Stimulated activated CD8-positive, alpha-beta memory T cell treated with anti-CD3 and anti-CD28 coated beads, Interleukin-15, amount 100 ng/mL, for 48 hours (primary cell): ENCODE measurements at places on chromosomes 13 and 19.

DNA sequence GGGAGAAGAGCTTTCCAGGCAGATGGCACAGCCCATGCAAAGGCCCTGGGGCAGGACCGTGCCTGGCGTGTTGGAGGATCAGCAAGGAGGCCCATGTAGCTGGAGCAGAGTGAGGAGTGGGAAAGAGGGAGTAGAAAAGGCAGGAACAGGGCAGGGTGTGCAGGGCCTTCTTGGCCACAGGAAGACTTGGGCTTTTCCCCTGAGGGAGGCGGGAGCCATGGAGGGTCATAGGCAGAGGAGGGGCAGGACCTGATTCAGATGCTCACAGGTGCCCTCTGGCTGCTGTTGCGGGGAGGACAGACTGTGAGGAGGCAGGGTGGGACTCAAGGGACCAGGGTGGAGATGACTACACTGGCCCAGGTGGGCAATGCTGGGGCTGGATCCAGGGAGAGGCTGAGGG lies 13.8 kb upstream of the PTPRS start:
- no peak for DNase-seq

- no peak for DNase-seq
Observed at GRCh38 chr19:28949535-28949934, 263.4 kb downstream of the UQCRFS1 start.

DNA sequence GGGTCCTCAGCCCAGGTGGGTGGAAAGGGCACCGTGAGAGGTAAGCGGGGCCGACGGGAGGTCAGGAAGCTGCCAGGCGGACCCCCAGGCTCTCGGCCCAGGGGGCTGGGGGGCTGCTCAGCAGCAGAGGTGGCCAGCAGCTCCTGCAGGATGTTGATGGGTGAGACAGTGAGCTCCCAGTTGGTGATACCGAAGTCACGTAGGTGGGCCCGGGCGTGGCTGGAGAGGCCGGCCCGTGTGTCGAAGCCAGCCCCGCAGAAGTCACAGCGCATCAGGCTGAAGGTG lies 13.0 kb downstream of the WIZ start:
- DNase-seq, result no peak

DNA sequence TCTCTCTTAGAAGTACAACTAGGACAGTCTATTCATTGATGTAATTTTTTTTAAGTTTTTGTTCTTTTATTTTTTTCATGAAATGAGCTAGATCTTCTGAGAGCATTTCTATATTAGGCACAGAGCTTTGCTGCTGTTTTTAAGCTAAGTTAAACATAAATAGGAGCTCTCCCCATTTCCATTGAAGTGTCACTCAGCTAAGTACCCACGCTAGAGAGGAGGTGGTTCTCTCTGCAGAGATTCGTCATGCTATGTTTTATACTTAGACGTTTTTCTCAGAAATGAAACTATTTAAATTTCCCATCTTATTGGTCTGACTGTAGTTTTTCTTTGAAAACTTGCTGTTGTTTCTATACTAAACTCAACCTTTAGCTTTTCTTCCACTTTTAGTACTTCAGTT lies 271.5 kb downstream of the PCDH9 start:
- DNase-seq, result no peak

- DNase-seq, result no peak
Observed at GRCh38 chr19:11451871-11452619, 16.6 kb downstream of the PRKCSH start.

DNA sequence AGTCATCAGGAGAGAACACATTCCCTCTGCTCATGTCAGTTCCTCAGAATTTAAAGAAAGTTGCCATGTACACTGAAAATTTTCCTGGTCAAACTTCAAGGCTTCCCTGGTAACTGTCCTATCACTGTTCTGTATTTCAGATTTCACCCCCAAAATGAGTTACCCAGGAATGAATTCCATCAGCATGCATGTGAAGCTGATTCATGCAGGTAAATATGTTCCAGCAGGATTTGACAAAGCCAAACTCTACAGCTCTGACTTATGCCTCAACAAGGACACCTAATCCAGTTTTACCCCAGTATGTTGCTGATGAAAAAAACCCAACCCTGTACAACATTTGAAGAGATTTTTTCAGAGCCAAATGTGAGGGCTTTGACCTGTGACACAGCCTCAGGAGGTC lies 21.5 kb downstream of the LIG4 start:
- DNase-seq, result no peak

DNA sequence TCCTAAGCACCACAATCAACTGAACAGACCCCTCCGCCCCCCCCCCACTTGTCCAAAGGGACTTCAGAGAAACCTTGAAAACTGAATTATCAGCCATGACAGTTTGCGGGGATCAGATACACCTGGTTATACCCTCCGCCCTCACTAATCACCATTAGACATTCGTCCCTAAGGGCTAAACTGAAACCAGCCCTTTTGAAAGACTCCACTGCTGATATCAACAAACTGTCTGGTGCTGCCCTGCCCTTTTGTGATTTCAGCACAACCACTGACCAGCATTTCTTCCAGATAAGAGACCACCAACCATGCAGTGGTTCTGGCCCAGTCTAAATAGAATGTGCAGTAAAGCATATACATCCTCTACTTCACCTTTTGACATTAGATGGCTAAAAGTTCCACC lies 1422.9 kb downstream of the EFNB2 start:
- DNase-seq, result no peak

DNA sequence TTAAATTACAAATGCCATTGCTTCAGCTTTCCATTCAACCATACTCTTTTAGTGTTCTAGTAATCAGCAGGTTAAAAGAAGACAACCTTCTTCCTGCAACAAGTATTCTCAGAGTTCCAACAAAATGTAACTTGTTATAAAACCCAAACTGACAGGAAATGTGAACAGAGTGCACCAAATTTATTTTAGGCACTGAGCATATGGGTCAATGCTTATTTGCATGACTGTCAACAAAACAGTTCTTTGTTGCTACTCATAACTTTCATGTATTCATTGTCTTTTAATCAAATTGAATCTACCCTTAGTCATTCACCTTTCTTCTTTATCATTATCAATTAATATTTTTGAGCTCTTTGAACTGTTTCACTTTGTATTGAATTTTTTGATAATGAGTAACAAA lies 554.1 kb downstream of the DACH1 start:
- no peak for DNase-seq

GRCh38 chr13:63308549-63309165 lies 1893.0 kb upstream of the PCDH20 start:
- no peak for DNase-seq

DNA sequence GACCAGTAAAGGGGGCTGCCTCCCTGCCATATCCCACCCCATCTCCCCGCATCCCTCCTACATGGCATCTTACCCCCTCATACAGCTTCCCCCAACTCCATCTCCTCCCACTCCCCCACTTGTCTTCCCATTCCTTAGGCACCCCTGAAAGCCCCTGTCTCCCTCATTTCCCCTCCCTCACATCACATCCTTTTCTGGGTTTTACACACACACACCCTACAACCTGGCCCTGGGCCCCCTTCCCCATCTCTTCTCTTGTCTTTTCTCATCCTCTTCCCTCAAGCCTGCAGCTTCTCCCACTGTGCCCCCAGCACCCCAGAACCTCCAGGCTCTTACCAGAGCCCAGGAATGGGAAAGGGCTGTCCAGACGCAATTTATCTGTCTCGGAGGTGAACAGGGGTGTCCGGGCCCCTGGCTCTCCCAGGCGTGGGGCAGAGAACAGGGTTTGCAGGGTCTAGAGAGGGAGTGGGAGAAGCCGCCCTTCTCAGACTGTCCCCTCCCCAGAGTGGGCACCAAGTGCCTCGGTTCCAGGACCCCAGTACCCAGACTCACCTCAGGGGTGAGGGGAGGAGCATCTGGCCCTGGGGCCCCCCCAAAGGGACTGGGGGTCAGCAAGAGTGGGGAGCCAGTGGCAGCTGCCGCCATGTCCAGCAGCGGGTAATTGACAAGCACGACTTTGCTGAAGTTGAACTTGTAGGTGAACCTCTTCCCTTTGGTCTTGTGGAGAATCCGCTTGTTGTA lies 19.4 kb downstream of the ERFL start:
- no peak for DNase-seq

DNA sequence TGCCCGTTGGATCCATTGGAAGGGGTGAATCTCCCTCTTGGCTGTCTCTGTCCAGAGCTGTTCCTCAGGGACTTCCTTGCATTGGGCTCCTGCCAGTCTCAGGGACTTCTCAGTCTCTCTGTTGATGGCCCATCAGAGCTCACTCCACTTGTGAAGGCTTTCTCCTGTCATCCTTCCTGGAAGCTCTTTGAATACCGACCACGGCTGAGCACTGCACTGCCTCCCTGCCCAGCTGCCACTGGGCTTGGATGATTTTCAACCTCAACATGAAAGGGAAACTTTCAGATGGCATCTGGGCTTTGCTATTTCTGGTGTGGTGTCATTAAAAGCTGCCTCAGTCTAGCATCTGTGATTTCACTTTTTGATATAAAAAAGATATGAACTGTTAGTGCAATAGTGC lies 66.1 kb upstream of the ANKRD10 start:
- no peak for DNase-seq

- no peak for DNase-seq
Observed at GRCh38 chr13:23381866-23382265, 51.6 kb downstream of the SACS start.

DNA sequence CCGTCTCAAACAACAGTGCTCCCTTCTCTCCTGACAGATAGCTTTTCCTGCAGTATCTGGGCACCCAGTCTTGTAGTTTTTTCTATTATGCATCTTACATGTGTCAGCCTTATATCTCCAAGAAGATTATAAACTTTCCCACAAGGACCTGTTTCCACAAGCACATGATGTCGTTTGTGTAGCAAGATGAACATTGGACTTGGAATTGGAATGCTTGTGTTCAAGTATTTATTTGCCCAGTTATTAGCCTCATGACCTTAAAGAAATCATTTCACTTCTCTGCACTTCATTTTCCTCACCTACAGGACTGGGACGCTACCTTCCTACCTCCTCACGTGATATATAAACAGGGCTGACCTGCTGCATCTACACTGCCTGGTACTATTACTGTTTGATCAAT lies 21.5 kb downstream of the SHISA2 start:
- no peak for DNase-seq

GRCh38 chr19:5133986-5134595 lies 165.2 kb downstream of the KDM4B start:
- no peak for DNase-seq

GRCh38 chr13:70619936-70620335 lies 511.7 kb upstream of the KLHL1 start:
- DNase-seq, result no peak

DNA sequence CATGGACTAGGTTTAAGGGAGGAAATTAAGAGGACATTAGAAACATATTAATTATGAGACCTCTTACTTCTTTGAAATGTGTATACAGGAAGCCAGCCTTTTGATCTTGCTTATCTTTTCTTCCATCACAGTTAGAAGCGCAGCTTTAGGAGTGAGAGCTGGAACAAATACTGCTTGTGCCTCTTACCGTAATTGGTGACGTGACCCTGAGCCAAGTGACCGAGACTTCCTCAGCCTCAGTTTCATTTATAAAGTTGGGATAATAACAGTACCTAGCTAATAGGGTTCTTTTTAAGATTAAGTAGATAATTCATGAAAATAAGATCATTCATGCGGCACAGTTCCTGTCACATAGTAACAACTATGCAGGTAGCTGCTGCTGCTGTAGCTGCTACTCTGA lies 18.5 kb downstream of the FREM2 start:
- no peak for DNase-seq

- no peak for DNase-seq
Observed at GRCh38 chr13:69948016-69948415, 159.6 kb upstream of the ATXN8OS start.

GRCh38 chr13:66343224-66343828 lies 886.8 kb downstream of the PCDH9 start:
- no peak for DNase-seq

DNA sequence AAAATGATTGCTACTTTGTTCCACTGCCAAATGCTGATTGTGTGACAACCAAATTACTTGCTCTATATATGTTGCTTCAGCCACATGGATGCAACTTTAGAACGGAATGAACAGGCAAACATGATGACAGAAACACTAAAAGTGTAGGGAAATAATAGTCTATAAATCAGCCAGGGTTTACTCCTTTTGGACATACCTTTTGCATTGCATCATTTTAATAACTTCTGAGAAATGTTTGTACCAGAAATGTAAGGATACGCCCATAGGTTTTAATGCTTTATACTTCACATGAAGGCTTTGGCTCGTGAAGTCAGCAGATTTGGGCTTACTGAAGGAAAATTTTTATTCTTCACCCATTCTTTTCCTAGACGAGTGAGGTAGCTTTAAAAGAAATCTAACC lies 141.0 kb downstream of the POSTN start:
- no peak for DNase-seq

GRCh38 chr19:41999878-42000208 lies 5.8 kb upstream of the ATP1A3 start:
- no peak for DNase-seq

DNA sequence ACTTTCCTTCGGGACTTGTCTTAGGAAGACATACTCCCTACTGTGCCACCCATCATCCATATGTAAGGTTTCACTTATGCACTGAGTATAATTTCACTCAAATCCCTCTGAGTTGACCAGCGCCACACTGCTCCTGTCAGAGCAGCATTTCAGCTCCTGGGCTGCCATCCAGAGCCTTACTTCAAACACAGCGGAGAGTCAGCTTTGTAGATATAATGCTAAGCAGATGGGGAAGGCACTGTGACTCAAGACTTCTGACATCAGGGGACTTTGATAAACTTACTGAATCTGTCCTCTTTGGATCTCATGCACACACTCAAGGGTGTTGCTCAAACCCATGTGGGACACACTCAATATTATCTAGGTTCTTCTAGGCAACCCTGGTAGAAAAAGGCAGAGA lies 34.9 kb downstream of the DOCK9 start:
- DNase-seq, result no peak

DNA sequence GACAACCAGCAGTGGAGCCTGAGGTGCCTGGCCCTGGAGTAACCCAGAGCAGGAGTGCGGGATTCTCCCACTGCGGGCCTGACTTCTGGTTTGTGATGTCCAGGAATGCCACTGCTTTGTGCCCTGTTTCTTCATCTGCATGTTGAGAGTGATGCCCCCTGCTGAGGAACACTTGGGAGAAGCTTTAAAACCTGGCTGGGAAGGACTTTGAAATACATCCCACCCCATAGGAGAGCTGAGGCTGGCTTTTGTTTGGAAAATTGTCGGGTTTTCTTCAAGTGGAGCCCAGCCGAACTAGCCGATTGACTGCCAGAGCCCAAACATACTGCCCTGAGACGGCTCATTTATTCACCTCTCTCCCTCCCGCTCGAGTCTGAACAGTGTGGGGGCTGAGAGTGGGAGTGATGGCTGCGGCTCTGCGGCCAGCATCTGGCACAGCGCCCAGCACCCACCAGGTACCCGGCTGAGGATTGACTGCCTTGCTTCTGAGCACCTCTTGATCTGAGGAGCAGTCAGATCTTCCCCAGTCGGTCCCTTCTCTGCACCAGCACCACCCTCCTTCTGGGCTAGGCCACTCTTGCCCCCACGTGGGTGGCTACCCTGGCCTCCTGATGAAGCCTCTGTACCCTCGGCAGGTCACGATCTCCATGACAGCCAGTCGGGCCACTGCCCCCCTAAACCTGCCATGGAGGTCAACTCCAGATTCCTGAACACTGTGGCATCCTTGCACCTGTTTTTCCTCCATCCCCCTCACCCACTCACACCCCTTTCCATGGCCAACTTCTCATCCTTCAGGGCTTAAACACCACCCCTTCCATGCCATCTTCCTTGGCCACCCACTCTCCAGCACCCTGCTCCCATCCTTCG lies 148.9 kb downstream of the SIPA1L3 start:
- no peak for DNase-seq
